Right renal cortex interstitium (tissue), 3 donors: ENCODE measurements at places on chromosomes 13 and 19.

GRCh38 chr13:49110913-49111170, 109.3 kb upstream of the MLNR start:
- no peak for DNase-seq

GRCh38 chr13:23644527-23645138, 74.4 kb downstream of the TNFRSF19 start:
- DNase-seq, result no peak

- DNase-seq, result no peak
Measured at GRCh38 chr19:38445362-38445761, 11.9 kb downstream of the RYR1 start.

GRCh38 chr13:24407844-24408243, 98.5 kb downstream of the C1QTNF9 start:
- DNase-seq, result no peak

DNA sequence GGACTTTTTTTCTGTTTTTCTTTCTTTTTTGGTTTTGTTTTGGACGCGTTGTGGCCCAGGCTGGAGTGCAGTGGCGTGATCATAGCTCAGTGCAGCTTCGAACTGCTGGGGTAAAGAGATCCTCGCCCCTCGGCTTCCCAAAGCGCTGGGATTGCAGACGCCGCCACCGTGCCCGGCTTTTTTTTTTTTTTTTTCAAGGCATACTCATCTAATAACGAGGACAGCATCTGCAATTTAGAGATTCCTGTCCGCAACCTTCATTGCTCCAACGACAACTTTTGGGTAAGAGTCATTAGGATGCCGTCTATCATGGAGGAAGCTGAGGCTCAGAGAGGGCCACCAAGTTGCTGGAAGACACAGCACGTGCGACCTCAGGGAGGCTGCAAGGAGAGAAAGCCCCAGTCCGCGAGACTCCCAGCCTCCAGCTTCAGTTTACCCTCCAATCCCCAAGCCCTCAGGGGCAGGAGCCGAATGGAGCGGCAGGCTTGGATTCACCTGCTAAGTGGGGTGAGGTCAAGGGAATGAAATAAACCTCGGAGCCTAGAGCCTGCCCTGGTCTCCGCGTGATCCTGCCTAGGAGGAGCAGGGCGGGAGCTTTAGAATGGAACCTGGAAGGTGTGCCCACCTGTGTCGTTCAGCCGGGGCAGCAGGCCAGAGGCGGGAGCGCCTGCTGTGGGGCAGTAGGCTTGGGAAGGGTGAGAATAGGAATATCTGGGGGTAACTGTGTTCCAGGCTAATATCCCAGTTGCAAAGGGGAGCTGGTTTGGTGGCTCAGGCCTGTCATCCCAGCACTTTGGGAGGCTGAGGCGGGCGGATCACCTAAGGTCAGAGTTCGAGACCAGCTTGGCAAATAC, 676 bp upstream of the POLRMT start:
- DNase-seq, result no peak

DNA sequence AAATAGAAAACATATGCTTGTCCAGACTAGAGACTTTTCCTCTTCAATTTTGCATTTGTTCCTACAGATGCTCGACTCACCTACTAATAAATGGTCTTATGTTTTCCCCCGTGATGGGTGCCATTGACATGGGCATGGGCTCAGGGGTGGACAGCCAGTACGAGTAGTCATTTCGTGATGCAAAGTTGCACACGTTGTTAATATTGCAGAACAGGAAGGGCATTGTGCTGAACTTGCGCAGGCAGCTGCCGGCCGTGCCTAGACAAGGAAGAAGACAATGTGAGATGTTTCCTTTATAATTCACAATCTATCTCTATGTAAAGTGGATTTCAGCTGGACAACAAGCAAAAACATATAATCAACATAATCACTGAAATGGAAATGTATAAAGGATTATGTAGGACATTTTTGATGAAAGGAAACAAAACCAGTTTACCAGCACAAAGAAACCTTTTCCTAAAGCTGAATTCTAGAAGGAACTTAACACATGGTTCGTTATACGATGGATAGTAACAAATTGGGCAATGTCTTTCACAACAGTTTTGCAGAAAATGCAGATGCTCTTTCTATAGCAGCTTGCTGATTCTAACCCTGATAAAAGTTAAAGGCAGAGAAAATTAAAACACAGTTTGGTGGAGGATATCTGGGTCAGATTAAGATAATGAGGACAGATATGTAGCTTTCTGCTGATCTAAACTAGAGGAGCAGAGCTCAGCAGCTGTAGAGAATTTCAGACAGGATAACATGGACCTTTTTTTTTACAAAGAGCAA, 145.7 kb downstream of the COL4A1 start:
- no peak for DNase-seq

DNA sequence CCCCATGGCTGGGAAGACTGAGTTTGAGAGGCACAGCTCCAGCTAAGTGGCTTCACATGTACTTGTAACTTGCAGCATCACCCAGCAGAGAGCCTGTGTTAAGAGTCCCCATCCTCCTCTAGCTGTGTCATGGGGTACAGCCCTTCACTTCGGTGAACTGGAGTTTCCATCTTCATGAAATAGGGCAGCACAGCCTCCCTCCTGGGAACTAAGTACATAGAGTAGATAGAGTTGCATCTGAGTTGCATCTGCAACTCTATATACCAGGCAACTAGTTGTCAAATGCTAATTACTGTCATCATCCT, 1.2 kb downstream of the PRDX2 start:
- DNase-seq, result no peak

DNA sequence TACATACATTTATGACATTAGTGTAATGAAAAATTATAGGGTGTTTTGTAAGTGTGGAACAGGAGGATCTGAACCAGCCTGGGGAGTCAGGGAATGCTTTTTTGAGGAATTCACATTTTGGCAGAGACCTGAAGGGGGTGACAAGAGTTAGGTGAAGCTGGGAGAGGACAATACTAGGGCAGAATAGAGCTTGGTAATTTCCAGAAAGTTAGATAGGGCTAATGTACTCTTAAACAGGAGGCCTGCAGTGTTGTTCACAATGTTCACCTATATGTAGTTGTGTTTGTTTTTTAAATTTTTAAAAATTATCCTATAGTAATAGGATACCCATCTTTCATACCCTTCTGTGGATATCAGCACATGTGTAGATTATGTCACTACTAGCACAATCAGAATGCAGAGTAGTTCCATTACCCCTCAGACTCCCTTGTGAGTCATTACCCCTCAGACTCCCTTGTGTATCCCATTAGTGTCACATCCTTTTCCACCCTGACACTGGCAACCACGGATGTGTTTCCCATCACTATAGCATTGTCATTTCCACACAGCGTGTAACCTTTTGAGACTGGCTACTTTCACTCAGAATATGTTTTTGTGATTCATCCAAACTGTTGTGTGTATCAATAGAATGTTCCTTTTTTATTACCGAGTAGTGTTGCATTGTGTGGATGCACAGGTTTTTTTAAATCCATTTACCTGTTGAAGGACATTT, 43.1 kb downstream of the PCCA start:
- no peak for DNase-seq

- DNase-seq, result no peak
Measured at GRCh38 chr13:42361701-42362100, 89.7 kb downstream of the AKAP11 start.

DNA sequence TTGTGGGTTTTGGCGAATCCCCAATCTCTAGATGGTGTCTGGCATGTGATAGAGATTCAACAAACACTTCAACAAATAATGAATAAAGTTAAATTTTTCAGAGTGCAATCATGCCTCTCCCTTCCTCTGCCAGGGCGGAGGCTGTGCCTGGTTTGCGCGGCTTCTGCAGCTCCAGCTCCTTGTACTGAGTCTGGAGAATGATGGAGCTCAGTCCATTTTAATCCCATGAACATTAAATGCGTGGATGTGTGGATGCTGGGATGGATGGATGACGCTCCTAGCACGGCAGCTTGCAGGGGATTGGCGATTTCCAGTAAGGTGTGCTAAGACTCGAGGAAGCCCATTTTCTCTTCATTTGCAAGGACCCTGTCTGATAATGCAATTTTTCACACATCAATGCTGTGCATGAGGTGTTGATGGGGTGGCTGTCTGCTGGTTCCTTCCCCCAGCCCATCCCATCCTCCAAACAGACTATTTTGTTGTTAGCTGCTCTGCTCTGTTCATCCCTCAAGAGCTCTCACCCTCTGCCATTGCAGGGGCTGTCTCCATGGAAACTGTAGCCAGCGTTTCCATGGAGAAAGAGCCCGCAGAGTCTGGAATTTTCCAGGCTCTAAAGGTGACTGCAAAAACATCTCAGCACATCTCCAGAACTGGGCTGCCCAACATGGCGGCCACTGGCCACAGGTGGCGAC, 92.6 kb upstream of the PEG3 start:
- no peak for DNase-seq

- no peak for DNase-seq
Measured at GRCh38 chr13:95137096-95137495, 164.2 kb downstream of the ABCC4 start.

- DNase-seq, result no peak
Measured at GRCh38 chr13:97946951-97947588, 6.4 kb upstream of the IPO5 start.

DNA sequence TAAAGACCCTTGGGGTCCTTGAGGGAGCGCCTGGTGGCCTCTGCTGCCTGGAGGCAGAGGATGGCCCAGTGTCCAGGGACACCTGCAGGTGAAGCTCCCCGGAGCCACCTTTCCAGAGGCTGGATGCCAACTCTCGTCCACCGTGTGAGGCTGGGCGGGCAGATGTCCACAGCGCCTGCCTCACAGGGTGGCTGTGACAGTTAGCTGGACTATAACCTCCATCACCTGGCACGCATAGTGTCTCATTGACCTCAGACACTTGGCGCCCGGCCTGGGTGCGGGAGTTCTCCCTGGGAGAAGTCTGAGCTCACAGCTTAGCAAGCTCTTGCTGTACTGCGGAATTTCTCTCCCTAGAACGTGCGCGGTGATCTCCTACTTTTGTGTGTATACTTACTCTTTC, 9.8 kb downstream of the BICRA start:
- DNase-seq, result no peak

DNA sequence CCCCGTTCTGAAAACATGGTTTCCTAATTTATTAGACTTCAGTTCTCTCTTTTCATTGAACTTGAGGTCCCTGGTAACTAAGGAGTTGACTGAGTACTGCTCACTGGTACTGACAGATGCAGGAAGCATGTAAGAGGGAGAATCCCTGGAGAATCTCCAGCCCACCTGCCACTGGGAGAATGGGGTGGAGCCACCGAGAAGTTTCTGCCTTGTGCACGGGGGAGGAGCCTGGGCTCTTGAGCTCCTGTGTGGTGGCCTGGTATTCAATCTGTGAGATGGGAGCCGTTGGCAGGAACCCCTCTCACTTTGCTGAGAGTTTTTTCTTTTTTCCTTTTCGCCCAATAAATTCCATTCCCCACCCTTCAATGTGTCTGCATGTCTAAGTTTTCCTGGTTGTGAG, 13.2 kb upstream of the AKAP11 start:
- DNase-seq, result no peak

- peak; percentile 50 for DNase-seq
Measured at GRCh38 chr13:108961542-108962125, 332.2 kb downstream of the MYO16 start.

DNA sequence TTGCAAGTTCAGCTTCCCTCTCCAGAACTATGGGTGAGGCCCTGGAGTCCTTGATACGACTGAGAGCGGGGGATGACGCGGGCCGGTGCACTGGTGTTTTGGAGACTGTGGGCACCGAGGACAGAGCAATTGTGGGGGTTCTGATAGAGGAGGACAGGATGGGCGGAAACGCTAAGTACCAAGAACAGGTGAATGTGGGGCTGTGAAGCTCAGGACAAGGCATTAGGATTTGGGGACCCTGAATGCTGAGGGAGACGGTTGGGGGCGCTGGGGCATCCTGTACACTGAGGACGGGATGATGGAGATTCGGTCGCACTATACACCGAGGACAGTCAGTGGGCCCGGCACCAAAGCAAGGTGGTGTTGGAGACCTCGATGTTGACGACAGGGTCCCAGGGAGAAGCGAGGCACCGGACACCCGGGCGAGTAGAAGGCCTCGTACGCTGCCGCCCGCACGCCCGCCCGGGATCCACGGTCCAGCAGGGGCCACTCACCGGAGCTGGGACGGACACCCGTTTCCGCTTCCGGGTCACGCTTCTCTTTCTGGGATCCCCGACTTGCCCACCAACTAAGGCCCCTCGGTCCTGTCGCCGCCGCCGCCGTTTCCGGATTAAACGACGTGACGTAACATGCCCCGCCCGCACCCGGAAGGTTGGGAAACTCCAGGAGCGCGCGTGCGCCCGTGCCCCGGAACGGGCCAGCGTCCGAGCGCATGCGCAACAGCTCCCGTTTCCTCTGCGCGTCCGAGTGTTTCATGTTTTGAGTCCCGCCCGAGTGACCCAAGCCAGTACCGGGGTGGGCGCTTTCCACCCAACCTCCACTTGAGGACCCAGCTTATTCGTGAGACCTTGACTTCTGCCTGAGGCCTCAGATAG, at the start of gene CHMP2A:
CHMP2A (minus strand) TSS at position 612 of the 875 bp plus-strand sequence. CDS start 893 bp downstream, outside the sequence.
- DNase-seq, result peak; percentile 92

GRCh38 chr19:18433735-18434398, 4.1 kb downstream of the ISYNA1 start:
- no peak for DNase-seq

DNA sequence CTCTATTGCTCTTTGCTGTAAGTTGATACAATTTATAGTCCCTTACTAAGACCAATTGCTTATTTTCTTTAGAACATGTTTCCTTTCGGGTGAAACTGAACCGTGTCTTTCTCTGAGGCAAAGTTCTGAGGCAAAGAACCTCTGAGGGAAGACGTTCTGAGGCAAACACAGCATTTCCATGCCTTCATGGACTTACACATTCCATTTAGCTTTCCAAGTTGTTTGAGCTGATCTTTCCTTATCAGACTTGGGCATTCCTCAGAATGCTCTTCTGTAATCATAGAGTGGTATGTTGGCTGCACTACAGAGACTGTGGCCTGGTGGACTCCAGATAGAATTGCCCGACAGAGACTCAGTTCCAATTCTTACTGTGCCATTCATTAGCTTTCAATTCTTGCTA, 579.1 kb downstream of the KCTD12 start:
- no peak for DNase-seq

- DNase-seq, result no peak
Measured at GRCh38 chr19:35211545-35212230, 16.9 kb downstream of the FAM187B start.

- DNase-seq, result no peak
Measured at GRCh38 chr19:21430675-21431074, 33.7 kb downstream of the ZNF493 start.

GRCh38 chr13:98098516-98098915, 44.4 kb upstream of the FARP1 start:
- no peak for DNase-seq

GRCh38 chr13:108830916-108831315, 201.5 kb downstream of the MYO16 start:
- DNase-seq, result no peak

GRCh38 chr13:21932578-21932977, 261.7 kb downstream of the FGF9 start:
- DNase-seq, result no peak

DNA sequence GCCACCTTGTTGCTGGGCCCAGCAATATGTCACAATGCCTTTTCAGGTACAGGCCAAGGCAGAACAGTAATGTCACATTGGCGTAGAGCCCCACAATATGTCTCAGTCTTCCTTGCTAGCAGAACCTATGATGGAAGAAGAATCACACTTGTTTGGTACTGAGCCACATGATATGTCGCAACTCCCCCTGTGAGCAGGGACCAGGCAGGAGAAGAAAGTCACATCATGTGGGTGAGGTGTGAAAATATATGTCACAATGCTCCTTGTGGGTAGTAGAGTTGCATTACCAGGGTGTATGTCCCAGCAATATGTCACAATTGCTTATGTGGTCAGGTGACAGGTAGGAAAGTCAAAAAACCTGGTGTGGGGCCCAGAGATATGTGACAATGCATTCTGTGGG, 7.1 kb upstream of the ZNF91 start:
- no peak for DNase-seq
